ENCODE measurements at places on chromosomes 5 and 9. TPM values are rescaled to one million over a fixed set of nuclear protein-coding genes. Genes with fewer than 3 reads are reported as not detected.
A peak's percentile ranks its signal among the peaks of the same experiment; 100 is the strongest.

DNA sequence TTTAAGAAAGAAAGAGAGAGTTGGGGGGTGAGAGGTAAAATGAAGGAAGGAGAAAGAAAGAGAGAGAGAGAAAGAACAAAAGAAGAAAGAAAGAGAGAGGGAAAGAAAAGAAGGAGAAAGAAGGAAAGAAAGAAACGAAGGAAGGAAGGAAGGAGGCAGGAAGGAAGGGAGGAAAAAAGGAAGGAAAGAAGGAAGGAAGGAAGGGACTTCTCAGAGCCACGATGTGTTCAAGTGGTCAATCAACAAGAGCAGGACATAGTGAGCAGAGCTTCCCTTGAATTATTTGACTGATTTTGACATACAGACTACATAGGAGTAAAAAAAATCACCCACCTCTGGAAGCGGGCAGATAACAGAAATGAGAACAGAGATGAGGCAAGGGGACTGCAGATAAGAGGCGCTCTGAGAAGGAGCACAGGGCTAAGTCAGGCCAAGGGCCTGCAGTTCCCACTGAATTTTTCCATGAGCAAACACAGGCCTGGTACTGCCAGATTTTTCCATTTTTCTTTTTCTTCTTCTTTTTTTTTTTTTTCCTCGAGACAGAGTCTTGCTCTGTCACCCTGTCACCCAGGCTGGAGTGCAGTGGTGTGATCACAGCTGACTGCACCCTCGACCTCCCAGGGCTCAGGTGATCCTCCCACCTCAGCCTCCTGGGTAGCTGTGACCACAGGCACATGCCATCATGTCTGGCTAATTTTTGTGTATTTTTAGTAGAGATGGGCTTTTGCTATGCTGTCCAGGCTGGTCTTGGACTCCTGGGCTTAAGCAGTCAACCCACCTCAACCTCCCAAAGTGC is 77.7 kb upstream of the IL17B start:
- DNase-seq, result no peak

DNA sequence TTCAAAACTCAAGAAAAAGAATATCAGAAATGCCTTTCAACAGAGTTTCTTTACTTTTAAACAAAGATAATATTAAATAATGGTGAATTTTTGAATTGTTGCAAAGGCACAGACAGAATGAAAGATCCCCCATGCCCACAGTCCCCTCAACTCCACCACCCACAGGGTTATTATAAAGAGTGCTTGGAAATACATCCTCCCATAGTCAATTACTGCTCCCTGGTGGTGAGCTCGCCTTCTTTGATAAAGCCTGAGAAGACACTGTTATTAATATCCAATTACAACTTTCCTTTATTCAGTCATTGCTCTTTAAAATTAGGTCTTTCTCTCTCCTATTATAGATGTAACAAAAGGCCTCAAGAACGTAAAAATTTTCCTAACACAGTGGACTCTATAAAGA is 490.2 kb upstream of the RORB start:
- DNase-seq, result no peak

DNA sequence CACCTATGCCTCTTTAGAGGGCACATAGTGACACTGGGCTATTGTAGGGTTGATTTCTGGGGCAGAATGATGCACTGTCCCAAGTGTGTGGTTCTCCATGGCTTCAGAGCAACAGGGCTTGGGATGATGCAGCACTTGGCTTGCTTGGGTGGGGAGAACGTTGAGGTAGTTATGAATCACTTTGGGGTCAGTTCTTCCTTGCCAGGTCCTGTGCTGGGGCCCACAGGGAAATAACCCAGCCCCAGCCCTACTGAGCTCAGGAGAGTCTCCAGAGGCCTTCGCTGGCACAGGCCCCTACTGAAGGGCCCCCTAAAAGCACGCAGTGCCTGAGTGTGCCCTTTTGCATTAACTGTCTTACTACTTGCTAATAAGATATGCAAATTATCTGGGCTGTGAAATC is 24.2 kb downstream of the JADE2 start:
- DNase-seq, result no peak

DNA sequence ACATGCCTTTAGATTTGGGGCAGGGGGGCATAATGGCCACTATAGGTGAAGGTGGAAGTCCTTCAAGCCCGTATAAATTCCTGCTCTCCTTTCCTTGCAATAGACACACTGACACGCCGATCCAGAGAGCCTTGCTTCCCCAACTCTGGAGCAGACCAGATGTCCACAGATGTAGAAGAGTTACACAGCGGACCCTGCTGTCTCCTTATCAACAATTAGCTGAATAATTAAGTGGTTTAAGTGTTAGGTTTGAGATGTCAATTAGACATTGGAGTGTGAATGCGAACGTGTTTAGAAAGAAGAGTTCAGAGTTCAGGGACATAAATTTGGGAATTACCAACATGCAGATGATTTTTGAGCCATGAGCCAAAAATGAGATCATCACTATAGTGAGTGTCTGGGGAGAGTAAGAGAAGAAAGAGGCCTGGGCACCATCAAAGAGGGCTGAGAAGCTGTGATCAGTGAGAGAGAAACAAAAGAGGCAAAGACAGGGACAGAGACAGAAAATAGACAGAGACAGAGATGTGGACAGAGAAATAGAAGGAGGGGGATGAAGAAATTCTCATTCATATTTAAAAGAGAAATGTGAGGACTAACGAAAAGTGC is 734.4 kb upstream of the ADAMTS16 start:
- DNase-seq, result no peak

DNA sequence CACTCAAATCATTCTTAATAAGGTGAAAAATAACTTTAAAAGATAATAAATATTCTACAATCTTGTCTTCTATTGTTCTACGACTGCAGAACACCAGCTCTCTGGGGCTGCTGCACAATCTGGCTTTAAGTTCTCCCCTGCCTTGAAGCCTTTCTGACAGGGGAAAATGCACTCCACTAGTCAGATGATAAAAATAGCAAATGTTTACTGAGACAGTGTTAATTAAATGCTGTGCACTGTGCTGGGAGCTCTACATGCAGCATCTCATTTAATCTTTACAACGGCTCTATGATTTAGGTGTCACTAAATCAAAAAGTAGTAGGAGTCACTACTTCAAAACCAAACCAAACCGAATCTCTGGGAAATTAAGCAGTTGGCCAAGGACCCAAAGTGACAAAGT is 132.7 kb downstream of the SLIT3 start:
- no peak for DNase-seq

- DNase-seq, result peak; percentile 31
Measured at GRCh38 chr9:89789922-89790510, 185.2 kb downstream of the GADD45G start.

GRCh38 chr9:33437898-33438297 is 9.5 kb downstream of the AQP3 start:
- no peak for DNase-seq

- DNase-seq, result no peak
Measured at GRCh38 chr9:708551-709432, 132.7 kb upstream of the DMRT1 start.

GRCh38 chr5:75509546-75509945 is 1.9 kb downstream of the CERT1 start:
- no peak for DNase-seq

HARS2 gene
- total RNA-seq, result 29.8 TPM

FUBP3 gene
- total RNA-seq, result 38.7 TPM

IFNA21 gene
- not detected for total RNA-seq

PGM5 gene
- total RNA-seq, result not detected
